ENCODE measurements at places on chromosomes 16 and 17.

DNA sequence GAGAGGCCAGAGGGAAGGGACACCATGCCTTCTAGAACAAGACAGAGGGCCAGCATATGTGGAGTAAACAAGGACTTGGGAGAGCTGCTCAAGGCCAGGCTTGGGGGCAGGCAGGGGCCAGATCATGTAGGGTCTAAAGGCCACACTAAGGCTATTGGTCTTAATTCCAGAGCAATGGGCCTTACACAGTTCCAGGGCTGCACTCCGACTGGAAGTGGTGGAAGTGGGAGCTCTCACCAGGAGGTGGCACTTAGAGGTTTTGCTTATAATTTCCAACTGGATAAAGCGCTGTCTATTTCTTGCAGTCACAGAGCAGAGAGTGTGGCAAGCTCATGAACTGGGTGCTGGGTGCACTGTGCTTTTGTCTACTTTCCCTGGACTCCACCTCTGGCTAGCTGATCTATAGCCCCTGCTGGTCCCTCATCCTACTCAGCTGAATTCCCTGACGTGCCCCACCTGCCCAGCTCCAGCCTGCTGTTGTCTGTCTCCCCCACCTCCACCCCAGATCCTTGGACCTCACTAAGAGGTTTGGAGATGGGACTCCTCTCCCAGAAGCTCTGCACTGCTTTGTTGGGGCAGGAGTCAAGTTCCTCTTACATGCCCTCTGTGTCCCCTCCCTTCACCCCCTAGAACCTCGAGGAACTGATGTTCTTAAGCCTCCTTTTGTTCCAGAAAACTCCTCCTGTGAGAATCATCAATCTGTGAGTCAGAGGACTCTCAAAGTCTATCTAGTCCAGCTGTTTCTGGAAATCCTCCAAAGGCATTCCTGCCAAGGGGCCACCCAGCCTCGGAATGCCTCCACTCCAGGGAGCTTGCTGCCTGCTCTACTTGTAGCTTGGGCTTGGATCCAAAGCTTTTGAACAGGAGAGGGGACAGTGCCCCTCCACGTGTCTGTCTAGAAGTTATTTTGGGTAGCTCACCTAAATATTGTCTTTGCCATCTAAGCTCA, 48.1 kb upstream of the KSR1 start:
- no peak for DNase-seq

DNA sequence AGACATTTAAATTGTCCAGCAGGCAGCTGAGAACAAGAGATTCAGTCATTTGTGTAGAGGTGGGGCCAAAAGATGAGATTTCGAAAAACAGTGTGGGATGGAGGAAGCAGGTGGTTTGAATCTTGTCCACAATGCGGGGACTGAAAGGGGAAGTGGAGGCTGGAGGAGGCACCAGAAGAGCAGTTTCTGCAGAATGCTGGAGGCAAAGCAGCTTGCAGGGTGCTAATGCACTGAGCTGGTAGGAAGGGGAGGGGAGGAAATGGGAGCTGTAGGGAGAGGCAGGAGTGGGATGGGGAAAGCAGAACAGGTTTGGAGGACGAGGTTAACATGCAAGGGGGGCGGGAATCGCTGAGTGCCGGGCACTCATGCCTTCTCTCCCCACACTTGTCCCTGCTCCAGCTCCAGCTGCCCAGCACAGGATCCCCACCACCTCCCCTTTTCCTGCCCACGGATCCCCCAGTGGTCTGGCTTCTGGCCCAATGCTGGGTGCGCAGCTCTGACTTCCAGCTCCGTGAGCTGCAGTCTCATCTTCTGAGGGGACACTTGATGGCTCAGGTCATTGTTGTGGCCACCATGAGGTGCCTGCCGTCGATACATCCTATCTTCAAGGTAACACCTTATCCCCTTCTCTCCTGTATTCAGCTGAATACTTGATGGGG, 9.4 kb downstream of the C17orf100 start:
- no peak for DNase-seq

- no peak for DNase-seq
Observed at GRCh38 chr17:81665205-81666091, 957 bp downstream of the OXLD1 start.

DNA sequence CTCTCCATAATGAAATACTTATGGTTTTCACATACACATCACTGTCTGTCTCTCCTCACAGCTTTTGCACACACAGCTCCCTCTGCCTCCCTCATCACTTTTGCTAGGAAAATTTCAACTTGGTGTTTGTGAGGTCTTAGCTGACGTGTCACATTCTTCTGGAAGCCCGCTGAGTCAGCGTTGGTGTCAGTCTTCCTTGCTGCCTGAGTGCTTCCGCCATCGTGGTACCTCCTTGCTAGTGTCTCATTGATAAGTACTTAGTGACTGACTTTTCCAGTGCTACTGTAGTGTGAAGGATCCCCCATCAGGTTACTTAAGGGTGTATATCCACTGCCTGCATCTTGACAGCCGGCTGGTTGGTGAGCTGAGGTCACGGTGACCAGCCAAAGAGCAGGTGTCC, 33.5 kb downstream of the CA10 start:
- no peak for DNase-seq

DNA sequence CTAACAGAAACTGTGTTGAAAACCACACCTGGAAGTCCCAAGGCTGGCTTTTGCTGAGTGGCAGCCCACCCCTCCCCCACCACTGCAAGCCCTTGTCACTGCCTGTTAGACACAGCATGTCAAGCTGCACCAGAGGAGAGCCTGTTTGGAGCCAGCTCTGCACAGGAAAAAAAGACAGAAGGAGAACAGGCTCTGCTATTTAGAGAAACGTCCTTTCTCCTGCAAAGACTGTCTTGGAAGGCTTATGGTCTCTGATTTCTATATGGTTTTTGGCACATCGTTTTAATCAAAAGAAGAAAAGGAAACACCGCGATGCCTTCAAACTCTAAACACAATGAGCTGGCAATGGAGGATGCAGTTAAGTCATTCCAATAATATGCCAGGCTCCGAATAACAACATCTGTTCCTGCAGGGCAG, 275.5 kb downstream of the MAP2K4 start:
- no peak for DNase-seq

- no peak for DNase-seq
Observed at GRCh38 chr17:47400333-47400732, 76.6 kb downstream of the EFCAB13 start.

DNA sequence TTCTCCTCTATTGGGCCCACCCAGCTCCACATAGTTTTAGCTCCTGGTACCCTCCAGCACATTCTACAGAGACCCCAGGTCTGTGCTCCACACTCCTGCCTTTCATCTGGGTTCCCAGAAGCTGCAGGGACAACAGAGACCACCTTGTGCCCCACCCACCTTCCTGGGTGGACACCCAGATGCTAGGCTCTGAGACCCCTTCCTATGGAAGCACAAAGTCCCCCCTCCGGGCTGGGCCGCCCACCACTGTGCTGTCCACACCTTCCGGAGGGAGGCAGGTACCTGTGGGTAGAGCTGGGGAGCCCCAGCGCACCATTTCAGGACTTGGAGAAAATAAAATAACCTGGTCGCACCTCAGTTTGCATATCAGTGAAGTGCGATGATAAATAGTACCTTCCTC, 224.9 kb upstream of the FOXF1 start:
- DNase-seq: no peak

DNA sequence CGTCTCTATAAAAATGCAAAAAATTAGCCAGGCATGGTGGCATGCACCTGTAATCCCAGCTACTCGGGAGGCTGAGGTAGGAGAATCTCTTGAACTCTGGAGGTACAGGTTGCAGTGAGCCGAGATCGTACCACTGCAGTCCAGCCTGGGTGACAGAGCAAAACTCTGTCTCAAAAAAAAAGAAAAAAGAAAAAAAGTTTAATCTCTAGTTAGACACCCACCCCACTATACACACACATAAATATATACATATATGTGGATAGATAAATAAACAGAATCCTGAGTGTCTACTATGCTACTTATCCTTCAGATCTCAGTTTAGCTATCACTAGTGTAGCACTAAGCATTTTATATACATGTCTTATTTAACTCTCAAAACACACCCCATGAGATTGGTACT, 18.7 kb downstream of the ITGAL start:
- DNase-seq: no peak

DNA sequence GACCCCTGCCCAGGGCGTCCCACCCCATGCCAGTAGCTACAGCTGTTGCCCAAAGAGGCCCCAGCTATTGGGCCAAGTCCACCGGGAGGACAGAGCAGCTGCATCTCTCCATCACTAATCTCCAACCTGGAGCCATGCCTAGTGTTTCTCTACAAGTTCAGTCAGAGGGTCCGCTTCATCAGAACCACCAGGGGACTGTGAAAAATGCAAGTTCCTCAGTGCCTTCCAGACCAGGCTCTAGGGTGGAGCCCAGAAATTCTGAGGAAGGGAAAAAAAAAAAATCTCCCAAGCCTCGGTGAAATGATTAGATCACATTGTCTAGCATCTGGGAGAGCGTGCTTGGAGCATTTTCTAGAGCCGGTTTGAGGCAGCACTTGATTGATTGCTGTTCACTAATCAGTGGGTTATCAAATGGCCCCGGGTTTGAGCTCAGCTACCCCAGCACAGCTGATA, 22.4 kb upstream of the HERPUD1 start:
- no peak for DNase-seq

Measured in SK-N-MC (cell line).